ENCODE measurements at places on chromosomes 1 and 21.

- no peak for DNase-seq
Measured at GRCh38 chr1:233140499-233140898, 155.0 kb downstream of the PCNX2 start.

DNA sequence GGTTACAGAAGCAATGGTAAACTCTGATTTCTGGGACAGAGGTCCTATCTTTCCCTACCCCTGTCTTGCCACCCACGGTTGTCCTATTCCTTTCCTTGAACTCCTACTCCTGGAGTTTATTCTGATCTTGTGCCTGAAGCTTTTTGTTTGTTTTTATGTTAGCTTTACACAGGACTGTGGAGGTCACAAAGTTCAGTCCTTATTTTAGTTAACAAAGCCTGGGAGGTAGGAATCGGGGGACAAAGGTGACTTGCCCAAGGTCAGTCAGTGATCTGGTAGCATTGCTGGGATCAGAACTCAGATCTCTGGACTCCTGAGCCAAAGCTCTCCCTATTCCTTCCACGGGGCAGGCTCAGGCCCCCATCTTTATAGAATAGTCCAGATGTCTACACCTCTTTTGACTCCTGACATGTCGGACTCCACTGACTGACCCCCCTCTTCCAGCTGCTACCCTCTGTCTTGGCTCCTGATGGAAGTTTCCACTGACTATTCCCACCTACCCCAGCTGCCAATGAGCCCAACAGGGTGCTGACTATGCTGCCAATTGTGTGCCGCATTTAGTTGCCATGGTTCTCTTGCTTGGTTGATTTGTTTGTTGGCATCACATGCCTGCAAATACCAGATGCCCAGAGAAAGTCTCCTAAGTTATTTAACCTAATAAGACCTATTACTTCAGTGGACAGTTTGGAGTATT lies 9.9 kb downstream of the F5 start:
- DNase-seq = no peak

GRCh38 chr1:229474509-229474908 lies 33.6 kb downstream of the NUP133 start:
- no peak for DNase-seq

DNA sequence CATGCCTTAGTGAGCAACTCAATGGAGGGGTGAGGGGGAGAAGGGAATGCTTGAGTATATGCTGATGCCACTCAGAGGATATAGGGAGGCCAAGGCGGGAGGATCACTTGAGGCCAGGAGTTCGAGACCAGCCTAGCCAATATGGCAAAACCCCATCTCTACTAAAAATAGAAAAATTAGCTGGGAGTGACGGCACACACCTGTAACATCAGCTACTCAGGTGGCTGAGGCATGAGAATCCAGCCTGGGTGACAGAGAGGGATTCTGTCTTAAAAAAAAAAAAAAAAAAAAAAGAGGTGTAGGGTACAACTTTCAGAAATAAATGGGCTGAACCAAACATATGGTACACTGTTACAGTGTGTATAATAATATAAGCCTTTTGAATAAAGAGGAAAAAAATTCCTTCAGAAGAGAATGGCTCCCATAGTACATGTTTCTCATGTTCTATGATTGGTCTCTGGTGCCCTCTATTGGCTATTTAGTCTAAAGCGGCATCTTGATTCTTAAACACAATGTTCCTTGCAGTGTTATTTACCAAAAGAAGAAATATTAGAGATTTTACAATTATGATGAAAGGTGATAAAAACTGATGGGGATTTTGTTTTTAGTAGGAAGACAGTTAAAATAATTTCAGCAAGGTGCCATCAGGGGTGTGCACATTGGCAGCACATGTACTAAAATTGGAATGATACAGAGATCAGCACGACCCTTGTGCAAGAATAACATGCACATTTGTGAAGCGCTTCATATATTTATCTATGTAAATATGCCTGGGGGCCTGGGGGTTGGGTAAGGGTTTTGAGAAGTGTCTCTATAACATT lies 109.8 kb downstream of the PATJ start:
- DNase-seq = peak; percentile 69

DNA sequence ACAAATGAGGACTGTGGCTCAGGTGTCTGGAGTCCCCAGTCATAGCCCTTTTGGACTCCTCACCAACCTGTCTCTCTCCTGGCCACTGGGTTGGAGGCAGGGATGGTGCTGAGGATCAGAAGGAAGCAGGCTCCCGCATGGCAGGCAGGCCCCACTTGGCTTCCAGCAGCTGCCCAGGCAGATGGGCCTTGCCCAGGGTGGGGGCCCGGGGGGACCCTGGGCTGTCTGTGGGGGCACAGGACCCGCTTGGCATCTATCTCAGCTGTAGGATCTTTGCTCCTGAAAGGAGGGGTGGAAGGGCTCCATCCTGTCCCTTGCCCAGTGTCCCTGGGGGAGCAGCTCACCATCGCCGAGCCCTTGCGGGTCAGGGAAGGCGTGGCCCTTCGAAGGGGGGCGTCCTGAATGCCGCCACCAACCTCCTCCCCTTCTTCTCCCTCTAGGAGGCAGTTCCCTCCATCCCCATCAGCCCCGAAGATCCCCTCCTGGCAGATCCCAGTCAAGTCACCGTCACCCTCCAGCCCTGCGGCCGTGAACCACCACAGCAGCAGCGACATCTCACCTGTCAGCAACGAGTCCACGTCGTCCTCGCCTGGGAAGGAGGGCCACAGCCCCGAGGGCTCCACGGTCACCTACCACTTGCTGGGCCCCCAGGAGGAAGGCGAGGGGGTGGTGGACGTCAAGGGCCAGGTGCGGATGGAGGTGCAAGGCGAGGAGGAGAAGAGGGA lies 154.5 kb downstream of the PEX14 start:
- no peak for DNase-seq

DNA sequence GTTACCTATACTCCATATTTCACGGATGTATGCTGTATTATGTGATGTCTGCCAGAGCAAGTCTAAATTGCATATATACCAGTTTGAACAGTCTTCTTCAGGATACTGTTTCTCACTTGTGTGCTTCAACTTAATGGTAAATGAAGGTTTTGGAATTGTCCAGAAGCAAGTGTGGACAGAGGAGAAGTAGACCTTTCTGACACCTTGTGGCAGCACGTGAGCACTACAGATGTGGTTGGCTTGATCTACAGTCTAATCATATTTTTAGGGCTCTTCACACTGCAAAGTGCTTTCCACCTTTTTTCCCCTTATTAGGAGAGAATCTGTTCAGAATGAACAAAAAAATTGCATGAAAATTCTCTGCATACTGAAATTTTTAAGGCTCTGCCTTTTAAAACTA lies 10.9 kb downstream of the MORC3 start:
- DNase-seq = peak; percentile 48

DNA sequence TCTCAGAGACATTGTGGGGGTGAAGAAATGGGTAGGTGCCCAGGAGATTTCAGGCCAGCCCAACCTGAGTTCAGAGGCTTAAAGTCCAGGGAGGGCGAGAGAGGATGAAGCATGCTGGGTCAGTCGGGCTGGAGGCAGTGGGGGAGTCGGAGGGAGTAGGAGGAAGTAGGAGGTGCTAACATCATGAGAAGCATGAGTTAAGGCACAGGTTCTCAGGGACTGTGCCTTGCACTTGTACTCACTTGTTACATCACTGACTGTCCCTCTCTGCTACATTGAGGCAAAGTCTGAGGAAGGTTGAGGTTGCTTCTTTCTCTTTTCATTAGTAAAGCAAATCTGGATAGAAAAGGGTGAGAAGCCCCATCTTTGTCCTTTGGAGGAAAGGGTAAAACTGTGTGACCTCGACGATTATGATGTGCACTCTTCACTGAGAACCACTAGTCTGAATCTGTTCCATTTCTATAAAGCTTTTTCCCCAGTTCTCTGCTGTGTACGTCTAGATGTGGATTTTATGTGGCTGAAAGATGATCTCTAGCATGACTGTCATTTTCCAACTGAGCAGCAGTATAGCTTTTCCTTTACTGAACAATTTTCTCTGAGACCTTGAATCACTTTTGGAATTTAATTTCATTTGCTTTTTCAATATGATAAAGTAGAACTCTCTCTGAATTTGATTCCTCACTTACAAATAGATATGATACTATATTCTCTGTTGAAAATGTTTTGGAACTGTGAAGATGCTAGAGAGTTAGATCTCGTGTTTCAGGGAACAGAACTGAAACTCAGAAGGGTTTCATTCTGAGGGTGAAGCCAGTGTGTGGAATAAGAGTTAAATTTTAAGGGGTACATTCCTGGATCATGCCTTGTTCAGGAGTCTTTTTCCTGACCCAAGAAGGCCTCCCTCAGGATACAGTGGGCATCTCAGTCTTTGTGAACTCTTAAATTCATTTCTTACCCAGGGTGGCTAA lies 94.6 kb downstream of the FGGY start:
- DNase-seq = no peak

- DNase-seq = no peak
Measured at GRCh38 chr1:26082020-26082350, 14.6 kb upstream of the TRIM63 start.

DNA sequence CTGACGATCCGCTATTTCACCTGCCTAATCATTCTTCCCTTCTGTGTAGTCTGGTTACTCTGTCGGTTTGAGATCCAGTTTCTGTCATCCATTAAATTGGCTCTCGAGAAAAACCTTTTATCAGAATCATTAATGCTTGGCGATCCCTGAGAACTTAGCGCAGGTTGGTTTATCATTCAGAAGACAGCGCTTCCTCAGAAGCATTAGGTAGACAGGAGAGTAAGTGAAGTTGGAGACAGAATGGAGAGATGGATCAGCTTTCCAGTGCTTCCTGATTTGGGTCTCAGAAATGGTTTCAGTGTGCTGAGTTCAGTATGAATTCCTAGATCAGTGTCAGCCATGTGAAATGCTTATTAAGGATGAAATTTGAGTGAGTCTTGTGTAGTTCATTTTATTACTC lies 1.3 kb downstream of the USP1 start:
- peak; percentile 3 for DNase-seq

DNA sequence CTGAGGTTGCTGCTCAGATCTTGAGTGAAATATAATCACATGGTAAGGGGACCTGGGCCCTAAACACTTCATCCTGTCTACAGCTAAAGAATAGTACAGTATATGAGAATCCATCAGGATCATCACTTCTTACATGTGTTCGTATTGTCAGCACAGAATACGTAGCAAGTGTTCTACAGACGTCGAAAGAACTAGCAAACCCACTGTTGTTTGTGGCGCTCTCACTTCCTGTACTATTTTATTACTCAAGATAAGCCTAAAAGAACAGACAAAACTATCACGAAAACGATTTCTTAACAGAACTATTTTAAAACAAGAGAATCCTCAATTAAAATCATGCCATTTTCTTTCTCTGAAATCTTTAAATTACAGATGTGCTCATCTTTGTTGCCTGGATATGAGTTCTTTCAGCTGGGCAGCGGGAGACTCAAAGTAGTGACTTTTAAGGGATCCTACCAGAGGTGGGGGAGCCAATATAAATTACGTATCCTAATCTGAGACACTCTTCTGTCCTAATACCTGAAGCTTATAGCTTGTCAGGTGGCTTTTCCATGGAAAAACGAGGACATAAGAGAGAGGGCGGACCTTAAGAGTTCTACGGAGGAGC lies 724 bp downstream of the ST7L start:
- DNase-seq = no peak

GRCh38 chr21:41817228-41817627 lies 50.4 kb upstream of the RIPK4 start:
- peak; percentile 68 for DNase-seq

GRCh38 chr1:152442765-152443164 lies 28.7 kb upstream of the CRNN start:
- no peak for DNase-seq

GRCh38 chr1:25798666-25799351 lies 1.2 kb upstream of the SELENON start:
- DNase-seq = no peak

- DNase-seq = no peak
Measured at GRCh38 chr1:158989424-158989823, 20.3 kb upstream of the IFI16 start.

- DNase-seq = peak; percentile 59
Measured at GRCh38 chr1:53982034-53982762, 35.8 kb downstream of the LDLRAD1 start.

- no peak for DNase-seq
Measured at GRCh38 chr1:234396871-234397270, 23.6 kb downstream of the COA6 start.

DNA sequence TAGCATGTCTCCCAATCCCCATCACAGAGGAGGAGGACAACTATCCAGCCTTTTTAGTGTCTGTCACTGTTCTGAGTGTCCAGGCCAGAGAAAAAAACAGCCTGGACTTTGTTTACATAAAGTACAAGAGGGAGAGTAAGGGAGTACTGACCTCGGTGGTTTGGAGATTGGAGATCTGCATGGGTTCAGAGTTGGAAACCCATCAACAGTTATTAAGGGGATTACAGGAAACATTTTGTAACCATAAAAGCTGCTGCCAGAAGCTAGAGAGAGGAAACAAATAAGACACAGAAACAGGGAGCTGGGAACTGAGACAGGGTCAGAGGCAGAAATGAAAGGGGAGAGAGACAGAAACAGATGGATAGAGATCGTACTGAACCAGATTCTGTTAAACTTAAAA lies 131.5 kb upstream of the CTTNBP2NL start:
- DNase-seq = no peak

- no peak for DNase-seq
Measured at GRCh38 chr1:64527786-64528185, 57.9 kb downstream of the CACHD1 start.

GRCh38 chr1:154400381-154400801 lies 4.8 kb upstream of the IL6R start:
- DNase-seq = no peak

DNA sequence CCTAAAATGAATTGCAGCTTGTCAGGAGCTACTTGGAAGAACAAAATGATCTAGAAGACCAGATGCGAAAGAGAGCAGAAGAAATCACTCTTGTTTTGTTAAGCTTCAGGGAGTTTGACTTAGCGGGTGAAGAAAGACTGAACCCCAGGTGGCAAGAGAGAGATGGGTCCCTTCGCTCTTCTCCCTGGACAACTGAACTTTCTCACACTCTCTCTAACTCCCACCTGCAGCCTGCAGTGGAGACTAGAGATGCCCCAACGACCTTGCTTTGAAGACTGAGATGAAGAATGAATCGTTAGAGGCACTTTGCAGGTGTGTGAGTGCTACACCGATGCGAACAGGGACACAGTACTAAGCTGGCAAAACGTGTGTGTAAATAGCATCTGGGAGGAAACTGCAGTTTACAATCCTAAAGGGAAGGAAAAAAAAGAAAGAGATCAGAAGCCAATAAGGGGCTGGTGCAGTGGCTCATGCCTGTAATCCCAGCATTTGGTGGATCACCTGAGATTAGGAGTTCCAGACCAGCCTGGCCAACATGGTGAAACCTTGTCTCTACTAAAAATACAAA lies 64.5 kb upstream of the LYST start:
- no peak for DNase-seq

- no peak for DNase-seq
Measured at GRCh38 chr1:212678456-212679410, 20.9 kb downstream of the BATF3 start.

- DNase-seq = no peak
Measured at GRCh38 chr1:68363339-68363738, 86.4 kb downstream of the RPE65 start.

DNA sequence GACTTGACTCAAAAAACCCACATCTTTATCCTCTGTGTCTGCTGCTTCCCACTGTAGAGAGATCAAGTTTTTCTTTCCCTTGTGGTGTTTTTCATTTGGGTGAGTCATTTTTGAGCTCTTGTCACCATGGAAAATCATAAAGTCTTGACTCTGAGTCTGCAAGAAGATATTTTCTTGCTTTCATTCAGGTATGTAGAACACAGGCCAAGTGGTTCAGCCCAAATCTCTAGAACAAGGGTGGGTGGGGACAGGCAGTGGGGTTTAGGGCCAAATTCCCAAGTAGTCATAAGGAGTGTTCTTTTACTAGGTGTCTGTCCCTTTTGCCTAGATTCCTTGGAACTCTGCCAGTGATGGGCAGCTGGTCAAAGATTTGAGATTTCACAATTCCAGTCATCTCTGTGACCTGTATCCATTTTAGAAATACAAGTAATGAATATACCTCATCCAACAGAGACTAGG lies 21.5 kb upstream of the ARHGAP29 start:
- DNase-seq = peak; percentile 84

Measured in fibroblast of skin of abdomen (primary cell).